ENCODE measurements at places on chromosomes 13 and 19.

- no peak for DNase-seq
These were observed 49.4 kb downstream of the ZNF91 start for GRCh38 chr19:23345838-23346237.

GRCh38 chr19:2423915-2424685, 3.3 kb downstream of the TIMM13 start:
- DNase-seq = no peak

GRCh38 chr19:13328241-13328640, 178.0 kb downstream of the IER2 start:
- DNase-seq = no peak

DNA sequence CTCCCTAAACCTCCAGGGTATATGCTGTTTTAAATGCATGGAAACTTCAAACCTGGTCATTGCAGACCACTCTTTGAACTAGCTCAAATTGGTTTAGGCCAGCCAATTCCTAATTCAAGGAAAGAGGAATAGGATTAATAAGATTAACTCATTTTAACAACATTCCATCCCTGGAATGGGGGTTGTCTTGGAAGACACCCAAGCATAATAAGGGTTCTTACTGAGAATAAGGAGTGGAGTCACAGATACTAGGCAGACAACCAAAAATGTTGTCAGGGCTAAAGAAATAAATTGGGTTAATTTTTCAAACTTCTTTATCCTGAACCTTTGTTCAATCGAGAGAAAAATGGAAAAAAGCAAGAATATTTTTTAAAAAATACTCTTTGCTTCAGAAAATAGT, 186.2 kb downstream of the PCDH9 start:
- DNase-seq = no peak

- no peak for DNase-seq
These were observed 217.9 kb downstream of the RFC3 start for GRCh38 chr13:34035676-34036325.

DNA sequence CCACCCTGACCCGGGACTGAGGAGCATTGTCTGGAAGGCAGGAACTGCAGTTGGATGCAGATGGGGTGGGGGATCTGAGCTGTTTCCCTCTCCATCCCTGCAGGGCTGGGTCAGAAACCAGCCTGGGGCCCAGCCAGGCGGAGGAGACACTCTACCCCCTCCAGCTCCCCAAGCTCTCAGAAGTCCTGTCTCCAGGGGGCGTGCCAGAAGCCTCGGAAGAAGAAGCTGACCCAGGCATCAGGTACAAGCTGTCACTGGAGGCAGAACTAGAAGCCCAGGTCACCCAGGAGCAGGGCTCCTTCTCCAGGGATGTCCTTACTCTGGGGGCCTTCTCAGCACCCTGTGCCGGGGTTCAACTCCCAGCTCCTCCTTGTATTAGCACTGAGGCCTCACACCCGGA, 15.5 kb downstream of the SIX5 start:
- DNase-seq = no peak

- no peak for DNase-seq
These were observed 28.7 kb upstream of the N4BP2L1 start for GRCh38 chr13:32456591-32456990.

GRCh38 chr19:19131989-19132388, 6.3 kb downstream of the TMEM161A start:
- DNase-seq = no peak

GRCh38 chr13:44414716-44415115, 41.1 kb downstream of the SERP2 start:
- no peak for DNase-seq

- no peak for DNase-seq
These were observed 9.3 kb downstream of the POU2F2 start for GRCh38 chr19:42122691-42123607.

- DNase-seq = no peak
These were observed 18.1 kb downstream of the ESD start for GRCh38 chr13:46778890-46779289.

- no peak for DNase-seq
These were observed 45.4 kb downstream of the CCL25 start for GRCh38 chr19:8097681-8098567.

DNA sequence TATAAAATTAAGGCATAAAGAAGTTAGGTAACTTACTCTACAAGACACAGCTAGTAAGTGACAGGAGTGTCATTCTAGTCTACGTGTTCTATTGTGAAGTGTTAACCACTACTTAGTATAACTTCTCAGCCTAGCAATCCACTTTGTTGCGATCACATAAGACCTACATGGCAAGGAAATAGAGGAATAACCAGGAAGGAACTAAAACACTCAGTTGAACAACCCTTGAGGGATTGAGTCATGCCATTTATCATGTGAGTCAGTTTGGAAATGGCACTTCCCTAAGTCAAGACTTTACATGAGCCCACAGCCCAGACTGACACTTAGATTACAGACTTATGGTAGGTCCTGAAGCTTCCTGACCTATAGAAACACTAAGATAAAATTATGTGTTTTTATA, 279.5 kb upstream of the PCDH20 start:
- no peak for DNase-seq

DNA sequence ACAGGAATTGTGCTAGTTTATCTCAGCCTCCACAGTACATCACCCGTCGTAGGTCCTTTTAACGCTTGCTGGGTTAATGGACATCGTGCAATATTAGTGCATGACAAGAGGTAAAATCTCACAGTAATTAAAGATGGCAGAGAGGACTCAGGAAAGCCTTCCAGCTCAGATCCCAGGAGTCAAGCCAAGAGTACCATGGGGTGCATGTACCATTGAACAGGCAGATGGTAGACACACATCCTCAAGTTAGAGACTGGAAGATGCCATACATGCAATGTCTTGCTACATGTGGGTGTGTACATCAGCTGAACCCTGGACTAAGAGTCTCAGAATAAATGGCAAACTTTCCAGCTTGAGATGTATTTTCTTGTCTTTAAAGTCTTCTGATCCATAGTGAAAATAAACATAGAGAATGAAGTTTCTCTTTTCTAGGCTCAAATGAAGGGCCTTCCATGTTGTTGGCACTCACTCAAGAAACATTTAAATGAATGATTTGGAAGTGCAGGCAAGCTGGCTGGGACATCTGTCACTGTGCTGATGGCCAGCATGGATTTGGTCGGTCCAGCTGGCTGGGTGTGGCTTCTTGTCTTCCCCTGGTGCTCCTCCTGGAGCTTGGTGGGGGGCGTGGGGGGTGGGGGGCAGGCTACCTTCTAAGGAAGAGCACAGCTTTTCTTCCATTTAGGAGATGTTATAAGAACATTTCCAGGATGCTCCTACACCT, 290.9 kb upstream of the MAB21L1 start:
- DNase-seq = no peak

GRCh38 chr13:98443329-98443728, 133.6 kb downstream of the STK24 start:
- DNase-seq = no peak

GRCh38 chr13:98652721-98653462, 76.0 kb upstream of the STK24 start:
- no peak for DNase-seq

GRCh38 chr13:89382981-89383380, 1711.8 kb downstream of the SLITRK5 start:
- DNase-seq = no peak

DNA sequence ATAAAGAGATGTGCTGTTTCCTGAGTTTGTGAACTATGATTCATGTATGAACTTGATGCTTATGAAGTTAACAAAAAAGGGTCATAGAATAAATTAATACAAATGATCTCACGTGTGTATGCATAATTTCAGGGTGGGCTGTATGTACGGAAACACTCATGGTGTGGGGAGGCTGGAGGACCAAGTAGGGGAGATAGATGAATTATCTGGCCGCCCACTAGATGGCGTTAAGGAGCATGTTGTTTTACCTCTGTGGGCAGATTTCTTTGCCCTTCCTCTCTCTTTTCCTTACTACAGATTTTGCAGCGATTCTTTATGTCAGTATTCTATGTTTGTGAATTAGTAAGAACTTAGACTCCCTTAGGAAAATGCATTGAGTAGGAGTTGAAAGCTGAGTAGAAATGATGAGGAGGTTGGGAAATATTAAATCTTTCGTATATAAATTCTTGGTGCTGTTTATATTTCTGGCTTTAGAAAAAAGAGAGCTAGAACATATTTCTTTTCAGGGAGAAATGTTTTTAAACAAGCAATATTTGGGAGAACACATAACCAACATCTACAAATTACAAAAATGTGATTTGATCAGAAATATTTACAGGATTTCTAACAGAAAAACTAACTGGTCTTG, 47.4 kb upstream of the TMTC4 start:
- peak; percentile 48 for DNase-seq

DNA sequence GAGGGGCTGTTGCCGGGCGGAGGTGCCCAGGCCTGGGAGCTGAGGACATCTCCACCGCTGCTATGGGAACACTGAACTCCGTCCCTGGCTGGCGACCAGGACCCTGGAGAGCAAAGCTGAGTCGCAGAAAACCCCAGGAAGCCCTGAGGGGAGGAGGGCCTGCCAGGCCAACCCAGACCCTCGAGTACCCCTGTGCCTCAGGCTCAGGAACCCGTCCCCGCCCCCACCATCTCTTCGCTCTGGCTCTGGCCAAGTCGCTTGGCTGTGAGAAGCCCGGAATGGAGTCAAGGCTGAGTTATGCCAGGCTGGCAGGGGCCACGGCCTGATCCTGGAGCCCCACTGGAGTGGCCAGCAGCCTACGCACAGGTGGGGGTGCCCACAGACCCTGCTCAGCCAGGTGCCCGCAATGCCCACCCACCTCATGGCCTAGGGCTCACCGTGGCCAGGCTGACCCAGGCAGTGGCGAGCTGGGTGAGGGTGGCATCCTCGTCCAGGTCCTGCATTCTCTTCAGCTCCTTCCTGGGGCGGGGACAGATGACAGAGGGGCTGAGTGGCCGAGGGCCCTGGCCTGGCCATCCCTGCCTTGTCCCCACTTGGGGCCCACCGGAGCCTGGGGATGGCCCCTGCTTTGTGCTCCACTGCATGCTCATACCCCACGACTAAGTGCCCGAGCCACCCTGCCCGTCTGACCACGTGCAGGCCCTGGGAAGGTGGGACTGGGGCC, 8.5 kb upstream of the CERS1 start:
- no peak for DNase-seq

DNA sequence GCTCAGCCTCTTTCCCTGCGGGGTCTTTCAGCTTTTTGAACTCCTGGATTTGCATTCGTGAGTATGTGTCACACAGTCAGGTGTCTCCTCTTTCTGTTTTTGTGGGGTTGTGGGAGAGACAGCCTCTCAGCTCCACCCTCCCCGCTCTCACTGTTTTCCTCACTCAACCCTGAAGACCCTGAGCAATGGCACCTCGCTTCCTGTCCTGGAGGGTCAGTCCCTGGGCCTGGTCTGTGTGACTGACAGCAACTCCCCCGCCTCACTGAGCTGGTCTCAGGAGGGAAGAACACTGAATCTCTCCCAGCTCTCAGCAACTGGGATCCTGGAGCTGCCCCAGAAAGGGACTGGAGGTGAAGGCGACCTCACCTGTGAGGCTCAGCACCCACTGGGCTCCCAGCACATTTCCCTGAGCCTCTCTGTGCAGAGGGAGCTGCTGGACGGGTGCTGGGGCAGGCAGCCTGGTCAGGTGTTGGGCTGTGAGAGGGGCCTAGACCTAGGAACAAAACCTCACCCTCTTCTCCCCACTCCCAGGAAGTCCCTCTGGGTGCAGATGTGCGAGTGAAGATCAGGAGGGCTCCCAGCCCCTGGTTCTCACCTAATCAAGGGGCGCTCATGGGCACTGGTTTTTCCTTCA, 4.2 kb upstream of the SIGLEC7 start:
- DNase-seq = no peak

DNA sequence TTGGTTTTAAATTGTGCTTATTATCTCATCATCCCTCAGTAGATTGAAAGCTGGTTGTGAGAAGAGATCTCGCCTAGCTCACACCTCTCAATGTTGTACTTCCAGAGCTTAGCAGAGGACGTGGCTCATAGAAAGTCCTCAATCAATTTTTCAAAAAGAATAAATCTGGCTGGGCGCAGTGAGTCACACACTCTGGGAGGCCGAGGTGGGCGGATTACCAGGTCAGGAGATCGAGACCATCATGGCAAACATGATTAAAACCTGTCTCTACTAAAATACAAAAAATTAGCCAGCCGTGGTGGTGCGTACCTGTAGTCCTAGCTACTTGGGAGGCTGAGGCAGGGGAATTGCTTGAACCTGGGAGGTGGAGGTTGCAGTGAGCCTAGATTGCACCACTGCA, 4.7 kb upstream of the ASF1B start:
- DNase-seq = no peak

- no peak for DNase-seq
These were observed 23.5 kb downstream of the ZNF544 start for GRCh38 chr19:58252102-58252685.

- DNase-seq = no peak
These were observed 33.0 kb downstream of the USP12 start for GRCh38 chr13:27138457-27139093.

DNA sequence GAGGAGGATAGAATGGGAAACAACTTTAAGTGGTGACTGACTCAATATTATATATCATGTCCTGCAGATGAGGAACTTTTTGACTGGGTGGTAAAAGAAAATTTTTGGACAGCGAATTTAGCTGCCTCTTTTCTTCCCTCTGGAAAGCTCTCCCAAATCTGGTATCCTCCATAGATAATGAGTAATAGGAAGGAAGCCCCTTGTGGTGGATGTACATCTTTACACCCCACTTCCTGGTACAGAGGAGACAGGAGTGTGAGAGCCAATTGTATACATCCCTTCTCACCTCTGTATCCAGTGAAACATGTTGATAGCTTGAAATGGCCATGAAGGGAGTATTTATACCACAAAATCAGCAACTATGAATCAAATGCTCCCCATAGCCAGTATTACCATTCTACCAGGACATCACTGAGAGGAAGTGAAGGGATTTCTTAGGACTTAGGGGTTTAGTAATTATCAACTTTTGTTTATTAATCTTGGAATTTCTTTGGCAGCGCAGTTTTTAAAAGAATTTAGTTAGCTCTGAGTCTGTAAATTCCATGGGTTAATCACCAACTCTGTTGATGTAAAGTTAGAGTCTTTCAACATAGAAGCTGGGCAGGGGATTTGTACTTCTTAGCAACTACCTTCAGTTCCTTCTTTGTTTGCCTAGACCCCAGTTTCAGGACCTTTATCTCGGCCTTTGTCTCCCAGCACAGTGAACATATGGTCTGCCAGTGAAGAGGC, 17.0 kb upstream of the TDRD3 start:
- no peak for DNase-seq

- DNase-seq = no peak
These were observed 108.6 kb upstream of the GJB6 start for GRCh38 chr13:20340759-20341171.

GRCh38 chr13:27666951-27667350, 45.3 kb downstream of the POLR1D start:
- no peak for DNase-seq

GRCh38 chr13:108060111-108060510, 155.2 kb downstream of the LIG4 start:
- DNase-seq = no peak

All from activated gamma-delta T cell treated with Interleukin-2 at 50 U/mL for 16 hours (primary cell).